ENCODE measurements at places on chromosomes 1 and 21.

- no peak for ATAC-seq
Measured at GRCh38 chr1:147091801-147092200, 80.5 kb downstream of the PRKAB2 start.

DNA sequence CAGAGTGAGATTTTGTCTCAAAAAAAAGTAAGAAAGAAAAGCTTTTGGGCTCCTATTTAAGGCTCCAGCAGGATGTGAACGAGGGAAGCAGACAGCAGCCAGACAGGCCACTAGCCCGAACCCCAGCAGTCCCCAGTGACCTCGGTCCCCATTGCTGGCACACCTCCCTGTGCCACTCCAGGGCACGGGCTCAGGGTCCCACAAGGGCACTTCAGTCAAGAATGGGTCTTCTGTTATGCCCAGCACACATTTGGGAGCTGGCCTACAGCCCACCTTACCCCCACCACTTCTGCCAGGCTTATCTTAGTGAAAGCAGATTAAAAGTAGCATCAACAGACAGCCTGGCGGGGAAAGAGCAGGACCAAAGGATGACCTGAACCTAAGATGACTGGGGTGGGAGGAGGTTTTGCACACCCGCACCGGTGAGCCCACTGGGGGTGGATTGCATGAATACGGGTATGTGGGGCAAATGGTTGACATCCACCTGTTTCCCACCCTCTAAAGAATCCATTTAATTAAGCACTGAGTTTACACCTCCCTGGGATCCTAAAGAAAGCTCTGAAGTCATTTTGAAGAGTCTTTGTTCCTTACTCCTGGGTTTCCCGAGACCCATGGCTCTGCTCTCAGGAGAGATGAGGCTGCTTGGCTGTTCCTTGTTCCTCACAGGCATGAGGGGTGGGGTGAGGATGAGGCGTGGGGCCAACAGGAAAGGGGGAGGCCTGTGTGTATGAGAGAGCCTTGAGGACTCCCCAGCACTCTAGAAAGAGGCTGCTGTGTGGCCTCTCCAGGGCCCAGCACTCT lies 4.7 kb downstream of the CHI3L1 start:
- no peak for ATAC-seq

DNA sequence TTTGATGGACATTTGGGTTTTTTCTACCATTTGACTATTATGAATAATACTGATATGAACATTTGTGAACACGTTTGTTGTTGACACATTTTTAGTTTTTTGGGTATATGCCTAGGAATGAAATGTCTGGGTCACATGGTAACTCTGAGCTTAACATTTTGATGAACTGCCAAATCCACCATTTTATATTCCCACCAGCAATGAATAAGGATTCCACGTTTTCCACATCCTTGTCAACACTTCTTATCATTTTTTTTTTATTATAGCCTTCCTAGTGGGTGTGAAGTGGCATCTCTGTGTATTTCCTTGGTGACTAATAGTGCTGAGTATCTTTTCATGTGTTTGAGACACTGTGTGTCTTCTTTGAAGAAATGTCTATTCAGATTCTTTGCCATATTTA lies 67.6 kb downstream of the RASAL2 start:
- no peak for ATAC-seq

DNA sequence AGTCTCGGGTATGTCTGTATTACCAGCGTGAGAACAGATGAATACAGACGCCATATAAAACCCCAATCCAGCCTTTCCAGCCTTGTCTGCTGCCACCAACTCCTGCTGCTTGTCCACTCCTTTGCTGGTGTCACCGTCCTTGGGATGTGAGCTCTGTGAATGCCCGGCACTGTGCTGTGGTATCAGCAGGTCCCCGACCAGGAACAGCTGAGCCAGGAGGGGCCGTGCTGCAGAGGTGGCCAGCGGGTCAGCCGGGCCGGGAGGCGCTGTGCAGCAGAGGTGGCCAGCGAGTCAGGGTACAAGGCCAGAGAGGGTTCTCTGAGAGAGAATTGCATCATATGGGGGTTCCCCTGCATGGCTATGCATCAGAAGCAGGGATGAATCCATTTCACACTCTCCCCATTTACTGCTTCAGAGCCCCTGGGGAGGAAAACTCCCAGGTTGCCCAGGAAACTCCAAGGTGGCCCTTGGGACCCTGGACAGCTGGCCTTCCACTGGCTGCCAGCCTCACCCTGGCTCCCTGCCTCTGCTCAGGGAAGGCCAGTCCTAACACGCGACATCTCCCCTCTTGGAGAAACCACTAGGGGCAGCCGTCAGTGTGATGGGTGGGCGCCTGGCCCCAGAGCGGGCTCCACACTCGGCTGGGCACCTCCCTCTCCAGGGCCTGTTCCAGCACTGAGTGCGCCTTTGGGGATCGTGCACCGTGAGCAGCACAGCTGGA lies 122.4 kb upstream of the COL6A1 start:
- ATAC-seq: no peak

DNA sequence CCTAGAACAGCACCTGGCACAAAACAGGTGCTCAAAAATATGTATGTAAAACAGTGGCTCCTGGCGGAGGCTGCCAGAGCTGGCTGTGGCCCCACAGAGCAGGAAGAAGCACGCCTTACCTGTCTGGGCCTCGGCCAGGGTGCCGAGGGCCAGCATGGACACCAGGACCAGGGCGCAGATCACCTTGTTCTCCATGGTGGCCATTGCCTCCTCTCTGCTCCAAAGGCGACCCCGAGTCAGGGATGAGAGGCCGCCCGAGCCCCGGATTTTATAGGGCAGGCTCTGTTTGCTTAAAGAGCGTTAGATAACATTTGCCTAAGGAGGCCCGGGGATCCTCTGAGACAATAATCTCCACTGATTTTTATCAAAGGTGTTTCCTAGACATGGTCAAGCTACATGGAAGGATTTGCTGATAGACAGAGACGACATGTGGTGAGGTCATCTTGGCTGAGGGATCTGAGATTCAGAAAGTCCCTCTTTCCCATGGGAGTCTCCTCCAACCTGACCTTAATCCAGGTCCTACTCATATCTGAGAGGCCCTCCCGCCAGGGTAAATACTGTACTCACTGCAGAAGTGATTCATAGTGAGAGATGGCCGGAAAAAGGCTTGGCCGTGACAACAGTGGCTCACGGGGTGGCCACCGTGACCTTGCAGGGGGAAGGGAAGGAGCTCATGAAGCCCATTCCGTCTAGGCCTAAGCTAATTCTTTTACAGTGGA lies at the start of gene TFF1:
TFF1 (minus strand) TSS at position 244 of the 719 bp plus-strand sequence; CDS start at position 204, 40 bp downstream.
- no peak for ATAC-seq

DNA sequence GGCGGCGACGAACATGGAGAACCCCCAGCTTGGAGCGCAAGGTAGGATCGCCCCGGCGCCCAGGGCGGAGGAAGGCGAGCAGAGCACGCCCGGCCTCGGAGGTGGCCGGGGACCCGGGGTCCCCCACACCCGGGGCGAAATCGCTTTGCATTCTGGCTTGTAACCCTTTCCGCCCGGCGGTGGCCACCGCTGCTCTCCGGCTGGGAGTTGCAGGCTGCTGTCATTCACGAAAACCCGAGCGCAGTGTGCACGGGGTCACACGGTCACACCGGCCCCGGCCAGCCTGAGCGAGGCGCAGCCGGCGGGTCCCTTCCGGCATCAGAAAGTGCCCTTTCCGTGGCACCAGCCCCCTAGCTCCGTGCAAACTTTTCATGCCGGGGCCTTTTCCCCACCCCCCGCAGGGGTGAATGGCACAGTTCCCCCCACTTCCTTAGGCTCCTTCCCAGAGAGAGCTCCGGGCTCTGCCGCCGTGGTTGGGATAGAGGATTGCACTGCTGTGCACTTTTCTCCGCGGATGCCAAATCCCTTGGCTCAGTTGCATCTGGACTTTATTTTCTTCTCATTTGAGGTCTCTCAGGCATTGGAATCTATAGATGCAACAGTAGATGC lies 802 bp downstream of the KAZN start:
- peak; percentile 54 for ATAC-seq

GRCh38 chr1:32724678-32725614 lies 22.4 kb upstream of the SYNC start:
- ATAC-seq: peak; percentile 97

- no peak for ATAC-seq
Measured at GRCh38 chr1:175319912-175320230, 127.3 kb upstream of the KIAA0040 start.

DNA sequence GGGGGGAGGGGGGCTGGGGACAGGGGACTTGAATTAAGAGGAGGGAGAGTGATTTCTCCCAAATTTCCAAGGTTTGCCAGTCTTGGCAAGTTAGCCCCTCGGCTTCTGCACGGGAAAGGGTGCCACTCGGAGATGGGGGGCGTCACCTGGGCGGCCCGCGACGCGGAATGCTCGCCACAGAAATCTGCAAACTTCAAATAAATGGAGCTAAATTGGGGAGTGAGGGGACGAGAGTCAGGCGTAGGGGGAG lies 885 bp upstream of the SSBP3 start:
- no peak for ATAC-seq

DNA sequence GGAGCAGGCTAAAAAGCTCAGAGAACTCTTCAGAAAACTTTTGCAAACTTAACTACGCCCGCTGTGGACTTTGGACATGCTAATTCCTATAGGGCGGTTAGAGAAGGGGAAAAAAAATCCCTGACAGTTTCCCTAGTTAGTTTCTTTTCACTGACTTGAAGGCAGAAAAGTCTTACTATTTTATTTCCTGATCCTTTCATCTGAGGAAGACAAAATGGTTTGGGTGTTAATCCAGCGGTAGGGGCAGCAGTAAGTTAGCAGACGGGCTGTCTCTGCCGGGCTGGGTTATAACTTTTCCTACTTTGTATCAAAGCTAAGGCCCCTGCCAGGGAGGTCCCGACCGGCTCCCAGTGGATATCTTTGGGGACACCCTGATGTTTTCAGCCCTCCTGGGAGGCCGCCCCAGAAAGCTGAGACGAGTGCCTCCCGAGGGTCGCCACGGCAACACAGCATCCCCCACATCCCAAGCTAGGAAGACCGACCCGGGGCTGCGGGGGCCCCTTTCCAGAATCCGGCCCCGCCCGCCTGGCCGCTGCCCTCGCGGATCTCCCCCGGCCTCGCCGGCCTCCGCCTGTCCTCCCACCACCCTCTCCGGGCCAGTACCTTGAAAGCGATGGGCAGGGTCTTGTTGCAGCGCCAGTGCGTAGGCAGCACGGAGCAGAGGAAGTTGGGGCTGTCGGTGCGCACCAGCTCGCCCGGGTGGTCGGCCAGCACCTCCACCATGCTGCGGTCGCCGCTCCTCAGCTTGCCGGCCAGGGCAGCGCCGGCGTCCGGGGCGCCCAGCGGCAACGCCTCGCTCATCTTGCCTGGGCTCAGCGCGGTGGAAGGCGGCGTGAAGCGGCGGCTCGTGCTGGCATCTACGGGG lies 162.6 kb downstream of the RUNX1 start:
- ATAC-seq: no peak

GRCh38 chr1:170685166-170685565 lies 21.2 kb downstream of the PRRX1 start:
- ATAC-seq: peak; percentile 75

DNA sequence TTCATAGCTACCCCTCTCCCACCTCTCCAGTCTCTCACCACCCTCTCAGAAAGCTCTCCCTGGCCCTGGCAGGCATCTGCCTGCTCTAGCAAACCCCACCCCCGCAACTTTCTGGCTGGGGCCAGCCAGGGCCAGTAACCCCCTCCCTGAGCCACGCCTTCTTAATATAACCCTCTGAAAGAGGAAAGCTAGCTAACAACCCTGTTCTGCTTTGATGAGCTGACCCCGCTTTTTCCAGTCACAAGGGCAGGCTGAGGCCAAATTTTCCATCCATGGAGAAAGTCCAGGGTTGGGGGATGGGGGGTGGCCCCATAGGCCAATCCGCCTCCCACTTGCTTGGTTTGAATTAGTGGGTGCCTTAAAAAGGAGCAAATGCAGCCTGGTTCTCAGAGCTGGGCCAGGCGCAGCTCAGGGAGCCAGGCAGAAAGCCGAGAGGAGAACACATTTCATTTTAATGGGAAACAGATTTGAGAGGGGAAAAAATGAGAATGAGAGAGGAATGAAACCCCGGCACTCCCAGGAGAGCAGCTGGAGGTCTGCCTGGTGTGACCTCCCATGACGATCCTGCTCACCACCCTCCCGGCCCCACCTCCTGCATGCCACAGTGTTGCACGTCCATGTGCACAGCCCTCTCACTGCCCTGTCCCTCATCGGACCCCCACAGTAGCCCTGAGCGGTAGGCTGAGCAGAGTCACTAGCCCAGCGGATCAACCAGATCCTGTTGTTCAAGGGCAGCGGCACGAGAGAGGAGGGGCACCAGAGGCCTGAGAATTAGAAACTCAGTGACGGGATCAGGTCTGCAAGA lies 62.3 kb downstream of the OPTC start:
- peak; percentile 63 for ATAC-seq

DNA sequence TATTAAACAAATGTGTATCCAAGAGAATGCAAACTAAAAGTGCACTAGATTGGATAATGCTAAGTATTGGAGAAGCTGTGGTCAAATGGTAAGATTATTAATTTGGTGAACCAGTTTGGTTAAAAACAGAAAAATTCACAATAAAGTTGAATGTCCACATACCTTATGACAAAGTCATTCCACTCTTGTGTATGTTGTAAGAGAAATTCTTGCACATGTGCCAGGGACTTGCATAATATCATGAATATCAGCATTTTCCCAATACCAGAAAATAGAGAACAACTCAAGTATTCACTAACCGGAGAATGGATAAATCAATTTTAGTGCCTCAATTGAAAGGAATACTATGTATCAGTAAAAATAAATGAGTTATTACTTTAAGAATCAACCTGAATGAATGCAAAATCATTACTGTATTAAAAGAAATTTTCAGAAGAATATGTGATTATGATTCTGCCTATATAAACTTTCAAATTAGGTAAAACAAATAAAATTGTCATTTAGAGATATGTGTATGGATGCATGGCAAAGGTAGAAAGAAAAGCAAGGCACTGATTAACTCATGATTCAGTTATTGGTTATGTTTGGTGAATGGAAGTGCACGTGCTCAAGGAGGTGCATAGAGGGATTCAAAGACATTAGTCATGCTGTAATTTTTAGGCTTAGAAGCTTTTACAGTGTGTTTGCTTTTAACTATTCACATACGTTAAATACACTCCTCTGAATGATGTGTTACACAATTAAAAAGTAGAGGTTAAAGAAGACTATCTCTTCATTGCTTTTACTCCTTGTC lies 217.4 kb upstream of the KCNK2 start:
- ATAC-seq: no peak

DNA sequence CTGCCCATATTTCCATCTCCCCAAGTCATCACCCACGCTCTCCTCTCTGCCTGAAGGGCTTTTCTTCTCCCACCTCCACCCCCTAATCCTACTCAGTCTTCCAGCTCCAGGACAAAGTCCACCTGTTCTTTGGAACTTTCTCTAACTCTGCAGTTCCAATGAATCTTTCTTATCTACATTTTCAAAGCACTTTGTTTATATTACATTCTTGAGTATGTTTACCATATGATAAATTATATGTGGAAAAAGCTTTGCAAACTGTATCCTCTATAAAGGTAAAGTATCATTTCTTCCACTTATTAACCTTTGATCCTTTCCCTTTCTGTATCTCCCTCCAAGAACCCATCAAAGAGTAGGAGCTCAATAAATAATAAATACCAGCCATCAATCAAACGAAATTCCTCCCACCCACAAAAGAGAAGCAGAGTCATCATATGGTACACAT lies 39.7 kb downstream of the TTC13 start:
- ATAC-seq: no peak

GRCh38 chr21:28256420-28256831 lies 736.3 kb downstream of the LTN1 start:
- ATAC-seq: peak; percentile 15

Data from motor neuron (in vitro differentiated cells).